Progenitor cell of endocrine pancreas (in vitro differentiated cells): ENCODE measurements at places on chromosomes 16 and 17. TPM values are rescaled to one million over a fixed set of nuclear protein-coding genes. Genes with fewer than 3 reads are reported as not detected.

The GUCY2D gene
- total RNA-seq: not detected in 2 replicates

DNA sequence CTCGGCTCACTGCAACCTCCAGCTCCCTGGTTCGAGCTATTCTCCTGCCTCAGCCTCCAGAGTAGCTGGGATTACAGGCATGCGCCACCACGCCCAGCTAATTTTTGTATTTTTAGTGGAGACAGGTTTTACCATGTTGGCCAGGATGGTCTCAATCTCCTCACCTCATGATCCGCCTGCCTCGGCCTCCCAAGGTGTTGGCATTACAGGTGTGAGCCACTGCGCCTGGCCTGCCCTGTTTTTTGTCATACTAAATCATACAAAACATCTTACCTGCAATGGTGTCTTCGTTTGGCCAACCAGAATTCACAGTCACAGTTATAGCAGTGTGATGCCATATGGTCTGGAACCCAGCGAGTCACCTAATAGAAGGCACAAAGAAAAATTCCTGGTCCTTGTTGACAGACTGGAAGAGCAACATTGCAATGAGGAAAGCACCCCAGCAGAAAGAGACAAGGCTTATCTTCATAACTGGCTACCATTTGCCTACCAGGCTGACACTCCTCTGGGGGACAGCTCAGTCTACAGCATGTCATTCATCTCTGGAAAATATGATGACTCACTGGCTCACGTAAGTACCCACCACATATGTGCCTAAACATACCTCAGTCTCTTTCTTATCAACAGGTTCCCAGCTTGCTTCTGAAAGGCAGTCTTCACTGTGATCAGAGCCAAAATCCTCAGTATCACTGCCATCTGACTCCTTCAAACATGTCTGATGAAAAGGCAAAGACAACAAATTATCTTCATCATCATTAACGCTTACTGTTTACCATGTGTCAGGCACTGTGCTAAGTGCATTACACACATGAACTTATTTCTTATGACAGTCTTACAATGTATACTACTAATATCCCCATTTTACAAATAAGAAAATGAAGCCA is 4.3 kb upstream of the HSF5 start:
- no peak for DNase-seq

DNA sequence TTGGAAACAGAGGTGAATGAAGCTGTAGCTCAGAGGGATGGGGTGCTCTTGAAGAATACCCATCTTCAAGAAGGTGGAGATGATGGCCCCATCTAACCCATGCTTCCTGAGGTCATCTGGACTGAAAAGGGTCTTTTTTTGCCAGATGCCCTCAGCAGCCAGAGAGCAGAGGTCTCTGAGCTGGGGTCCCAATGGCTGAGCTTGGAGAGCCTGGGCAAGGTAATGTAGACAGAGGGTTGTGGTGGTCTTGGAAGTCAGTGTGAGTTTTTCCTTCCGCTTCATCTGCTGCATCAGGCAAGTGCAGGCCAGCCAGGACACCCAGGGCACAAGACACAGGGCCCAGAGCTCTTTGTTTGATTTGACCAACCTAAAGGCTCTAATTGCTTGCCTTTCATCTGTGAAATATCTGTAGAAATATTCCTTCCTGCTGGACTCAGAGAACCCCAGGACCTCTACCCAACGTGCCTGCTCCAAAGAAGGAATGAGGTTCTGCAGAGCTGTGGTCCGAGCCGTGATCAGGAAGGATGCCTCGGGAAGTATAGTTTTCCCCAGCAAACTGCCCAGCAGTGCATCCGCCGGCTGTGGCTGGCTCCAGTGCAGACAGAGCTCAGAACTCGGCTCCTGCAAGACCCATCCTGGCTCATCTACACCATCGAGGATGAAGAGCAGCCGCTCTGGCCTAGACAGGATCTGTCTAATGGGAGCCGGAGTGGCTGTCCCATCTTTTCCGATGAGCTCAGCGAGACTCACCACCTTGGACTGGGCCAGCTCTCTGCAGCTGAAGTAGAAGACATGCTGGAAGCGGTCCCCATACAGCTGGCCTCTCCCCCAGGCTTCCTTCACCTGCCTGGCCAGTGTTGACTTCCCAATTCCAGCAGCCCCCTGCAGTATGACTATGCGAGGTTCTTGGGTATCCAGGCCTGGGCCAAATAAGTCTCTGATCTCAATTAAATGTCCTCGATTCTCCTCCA is 25.2 kb downstream of the NLRP1 start:
- no peak for DNase-seq

- no peak for DNase-seq
Measured at GRCh38 chr16:19240494-19240893, 45.0 kb upstream of the CLEC19A start.

GRCh38 chr17:76155988-76156661 is 15.1 kb upstream of the FOXJ1 start:
- DNase-seq: no peak

GRCh38 chr16:60821661-60822060 is 1214.6 kb downstream of the CDH8 start:
- no peak for DNase-seq

DNA sequence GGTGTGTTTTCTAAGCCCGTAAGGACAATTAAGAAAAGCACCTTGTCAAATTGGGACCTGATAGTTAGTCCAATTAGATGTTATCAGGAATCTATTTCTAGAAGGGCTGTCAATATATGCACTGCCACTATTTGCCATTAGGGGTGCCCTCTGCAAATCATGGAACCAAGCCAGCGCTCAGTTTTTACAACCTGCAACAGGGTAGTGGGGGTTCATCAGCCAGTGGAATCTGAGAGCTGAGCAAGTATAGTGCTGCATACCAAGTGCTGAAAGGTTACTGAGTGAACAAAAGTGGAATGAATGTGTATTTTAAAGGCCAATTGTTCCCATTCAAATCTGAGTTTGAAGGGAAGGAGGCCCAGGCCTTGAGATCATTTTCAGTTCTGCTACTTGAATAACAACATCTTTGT is 10.4 kb downstream of the PRR11 start:
- no peak for DNase-seq

GRCh38 chr16:72558501-72558900 is 386.5 kb upstream of the PMFBP1 start:
- DNase-seq: no peak

GRCh38 chr17:73128496-73128895 is 36.0 kb upstream of the SLC39A11 start:
- DNase-seq: no peak

- DNase-seq: no peak
Measured at GRCh38 chr16:28106467-28107215, 43.1 kb upstream of the GSG1L start.

- no peak for DNase-seq
Measured at GRCh38 chr17:42111871-42112551, 503 bp downstream of the DHX58 start.

GRCh38 chr16:1094124-1094479 is 1.9 kb downstream of the C1QTNF8 start:
- no peak for DNase-seq

- no peak for DNase-seq
Measured at GRCh38 chr17:48439875-48440505, 10.0 kb upstream of the SKAP1 start.

DNA sequence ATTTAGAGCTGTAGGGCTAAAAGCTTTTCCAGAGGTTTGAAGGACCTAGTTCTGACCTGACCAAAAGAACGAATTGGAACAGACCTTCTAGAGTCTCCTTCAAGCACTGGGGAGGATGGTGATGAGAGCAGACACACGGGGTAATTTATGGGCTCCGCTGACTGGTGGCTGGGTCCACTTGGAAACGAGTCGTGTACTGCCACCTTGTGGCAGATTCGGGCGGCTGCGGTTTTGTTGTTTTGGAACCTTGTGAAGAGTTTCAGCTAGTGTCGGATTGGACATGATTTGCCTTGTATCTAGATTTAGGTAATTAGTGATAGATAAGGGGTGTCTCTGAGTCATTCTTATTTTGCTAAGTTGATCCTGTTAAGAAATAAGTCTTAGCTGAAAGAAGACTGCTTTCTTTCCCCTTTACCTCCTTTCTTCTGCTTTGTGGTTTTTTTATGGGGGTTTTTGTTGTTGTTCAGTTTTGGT is 98.9 kb downstream of the AATF start:
- peak; percentile 72 for DNase-seq

GRCh38 chr16:386641-387156 is 4.9 kb upstream of the PGAP6 start:
- DNase-seq: no peak

DNA sequence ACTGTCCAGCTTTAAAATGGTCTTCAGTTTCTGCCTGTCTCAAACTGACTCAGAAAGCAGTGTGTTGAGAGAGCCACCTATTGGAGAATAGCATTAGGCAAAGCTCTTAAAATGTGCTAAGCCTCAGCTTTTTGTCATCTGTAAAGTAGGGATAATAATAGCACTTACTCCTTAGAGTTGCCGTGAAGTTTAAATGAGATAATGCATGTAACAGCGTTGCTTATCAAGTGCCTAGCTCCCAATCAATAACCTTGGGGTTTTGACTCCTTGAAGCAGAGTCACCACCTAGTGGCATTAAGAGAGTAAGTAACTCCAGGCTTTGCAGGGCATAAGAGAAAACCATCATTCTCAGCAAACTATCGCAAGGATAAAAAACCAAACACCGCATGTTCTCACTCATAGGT is 163.3 kb downstream of the HS3ST2 start:
- no peak for DNase-seq

GRCh38 chr17:14581186-14581830 is 280.4 kb downstream of the HS3ST3B1 start:
- DNase-seq: no peak

- no peak for DNase-seq
Measured at GRCh38 chr16:82182266-82183003, 12.4 kb upstream of the MPHOSPH6 start.

The CDH13 gene
- total RNA-seq: 0.07 and 0.38 TPM in 2 replicates

The MYL4 gene
- total RNA-seq: 0.86 and 1.1 TPM in 2 replicates

The MAZ gene
- 345 and 347 TPM in 2 replicates for total RNA-seq

DNA sequence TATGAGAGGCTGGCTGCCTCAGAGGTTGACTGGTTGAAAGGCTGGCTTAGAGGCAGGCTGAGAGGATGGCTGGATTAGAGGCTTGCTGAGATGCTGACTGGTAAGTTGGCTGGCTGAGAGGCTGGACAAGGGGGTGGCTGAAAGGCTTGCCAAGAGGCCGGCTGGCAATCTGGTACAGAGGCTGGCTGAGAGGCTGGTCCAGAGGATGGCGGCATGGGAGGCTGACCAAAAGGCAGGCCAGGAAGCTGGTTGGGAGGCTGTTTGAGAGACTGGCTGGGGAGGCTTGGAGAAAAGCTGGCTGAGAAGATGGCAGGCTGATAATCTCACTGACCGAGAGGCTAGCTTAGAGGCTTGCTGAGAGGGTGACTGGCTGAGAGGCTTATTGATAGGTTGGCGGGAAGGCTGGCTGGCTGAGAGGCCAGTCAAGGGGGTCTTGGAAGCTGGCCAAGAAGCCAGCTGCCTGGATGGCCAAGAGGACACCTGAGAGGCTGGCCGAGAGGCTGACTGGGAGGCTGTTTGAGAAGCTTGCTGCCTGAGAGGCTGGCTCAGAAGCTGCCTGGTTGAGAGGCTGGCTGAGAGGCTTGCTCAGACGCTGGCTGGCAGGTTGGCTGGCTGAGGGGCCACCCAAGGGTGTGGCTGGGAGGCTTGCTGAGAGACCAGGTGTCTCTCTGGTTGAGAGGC is 34.2 kb upstream of the ACSM2B start:
- no peak for DNase-seq

DNA sequence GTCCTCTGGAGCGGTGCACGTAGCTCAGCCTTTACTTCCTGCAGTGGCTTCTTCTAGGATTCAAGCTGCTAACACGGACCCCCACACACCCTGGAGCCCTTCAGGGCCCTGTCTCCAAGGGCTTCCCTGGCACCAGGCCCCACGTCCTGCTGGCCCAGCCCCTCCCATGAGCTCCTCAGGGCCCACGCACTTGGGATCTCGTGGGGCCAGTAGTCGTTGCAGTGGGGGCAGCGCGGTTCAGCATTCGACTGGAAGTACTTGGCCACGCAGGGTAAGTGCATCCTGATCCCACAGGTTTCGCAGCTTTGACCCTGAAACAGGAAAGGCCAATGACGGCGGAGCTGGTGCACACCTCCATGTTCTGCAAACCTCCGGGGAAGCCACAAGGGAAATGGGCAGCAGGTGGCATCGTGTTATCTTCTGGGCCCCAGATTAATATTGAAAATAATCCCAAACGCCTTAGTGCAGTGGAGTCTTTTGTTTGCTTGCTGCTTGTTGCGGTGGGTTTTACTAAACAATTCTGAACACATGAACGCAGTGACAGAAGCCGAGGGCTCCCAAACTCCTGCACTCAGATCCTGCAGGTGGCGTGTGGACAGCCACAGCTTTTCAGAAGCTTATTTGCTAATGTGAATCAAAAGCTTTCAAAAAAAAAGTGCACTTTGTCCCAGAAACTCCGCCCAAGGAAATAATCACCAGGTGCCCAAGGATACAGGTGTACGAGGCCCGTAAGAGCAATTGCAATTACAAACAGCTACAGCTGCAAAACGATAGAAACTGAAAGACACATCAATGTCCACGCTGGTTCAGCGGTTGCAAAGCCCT is 22.4 kb downstream of the KDM8 start:
- DNase-seq: no peak

- DNase-seq: no peak
Measured at GRCh38 chr16:46788891-46789474, 40.8 kb upstream of the MYLK3 start.

The CDRT15L2 gene
- total RNA-seq: not detected in 2 replicates

DNA sequence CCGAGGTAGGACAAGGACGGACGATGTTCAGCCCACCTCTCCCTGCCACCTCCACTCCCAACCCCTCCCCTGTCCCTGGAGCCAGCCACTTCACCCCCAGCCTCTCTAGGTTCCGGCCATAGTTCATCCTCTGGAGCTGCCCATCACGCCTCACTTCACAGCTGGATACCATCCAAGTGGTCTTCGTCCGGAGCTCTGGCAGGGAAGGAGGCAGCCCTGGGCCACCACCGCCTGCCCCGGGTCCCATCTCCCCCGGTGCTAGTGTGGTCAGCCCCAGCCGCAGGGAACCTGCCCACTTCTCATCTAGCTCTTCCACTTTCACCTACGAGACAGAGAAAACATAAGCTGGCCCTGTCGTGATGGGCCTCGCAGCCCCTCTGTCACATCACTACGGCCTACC is 6.3 kb upstream of the GPS2 start:
- DNase-seq: no peak

- no peak for DNase-seq
Measured at GRCh38 chr16:16159662-16160061, 63.6 kb downstream of the ABCC6 start.

The SLC5A11 gene
- 0.38 TPM in 1 of 2 replicates, not detected in the other for total RNA-seq
